Astrocyte of the spinal cord (primary cell): ENCODE measurements at places on chromosomes 5 and 9.
A peak's percentile ranks its signal among the peaks of the same experiment; 100 is the strongest.

- DNase-seq = no peak
Observed at GRCh38 chr9:127444283-127444920, 6.8 kb downstream of the RPL12 start.

GRCh38 chr9:94222870-94223269 lies 36.2 kb upstream of the ZNF169 start:
- no peak for DNase-seq

- peak; percentile 90 for DNase-seq
Observed at GRCh38 chr9:96420468-96421219, 2.5 kb upstream of the ZNF367 start.

DNA sequence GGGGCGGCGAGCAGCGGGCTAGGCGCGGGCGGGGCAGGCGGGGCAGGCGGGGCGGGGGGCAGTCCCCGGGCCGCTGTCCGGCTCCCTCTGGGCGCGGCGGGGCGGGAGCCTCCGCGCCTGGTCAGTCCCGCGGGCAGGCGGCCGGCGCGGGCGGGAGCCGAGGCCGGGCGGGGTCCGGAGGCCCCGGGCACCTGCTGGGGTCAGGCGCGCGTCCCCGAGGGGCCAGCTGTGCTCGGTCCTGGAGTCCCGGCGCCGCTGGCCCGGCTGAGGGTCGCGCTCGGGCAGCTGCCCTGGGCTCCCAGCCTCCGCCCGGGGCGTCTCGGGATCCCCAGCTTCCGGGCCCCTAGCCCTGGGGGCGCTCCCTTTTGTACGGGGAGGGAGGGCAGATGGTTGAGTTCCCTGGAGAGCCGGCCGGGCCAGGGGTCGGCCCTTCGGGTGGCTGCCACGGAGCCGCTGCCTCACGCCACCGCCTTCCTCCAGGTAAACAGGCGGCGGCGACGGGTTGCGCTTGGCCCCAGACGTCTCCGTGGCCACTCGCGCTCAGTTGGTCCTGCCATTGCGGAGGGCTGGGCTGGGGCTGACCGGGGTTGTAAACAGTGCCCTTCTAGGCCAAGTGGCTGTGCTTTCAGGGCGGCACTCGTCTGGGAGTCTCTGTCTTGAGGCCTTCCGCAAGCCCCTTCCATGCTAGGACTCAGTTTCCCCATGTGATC lies 473 bp downstream of the ZBTB34 start:
- DNase-seq = no peak

DNA sequence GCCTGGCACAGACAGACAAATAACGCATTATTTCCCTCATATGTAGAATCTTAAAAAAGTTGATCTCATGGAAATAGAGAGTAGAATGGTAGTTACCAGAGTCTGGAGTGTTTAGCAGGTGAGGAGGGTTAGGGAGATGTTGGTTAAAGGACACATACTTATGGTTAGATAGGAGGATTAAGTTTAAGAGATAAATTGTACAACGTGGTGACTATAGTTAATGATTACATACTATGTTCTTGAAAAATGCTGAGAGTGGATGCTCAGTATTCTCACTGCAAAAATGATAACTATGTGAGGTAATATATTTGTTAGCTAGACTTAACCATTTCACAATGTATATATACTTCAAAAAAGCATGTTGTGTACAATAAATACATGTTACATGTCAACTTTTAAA lies 38.0 kb downstream of the CERT1 start:
- DNase-seq = no peak

- DNase-seq = no peak
Observed at GRCh38 chr5:91052977-91053740, 330.0 kb downstream of the ARRDC3 start.

DNA sequence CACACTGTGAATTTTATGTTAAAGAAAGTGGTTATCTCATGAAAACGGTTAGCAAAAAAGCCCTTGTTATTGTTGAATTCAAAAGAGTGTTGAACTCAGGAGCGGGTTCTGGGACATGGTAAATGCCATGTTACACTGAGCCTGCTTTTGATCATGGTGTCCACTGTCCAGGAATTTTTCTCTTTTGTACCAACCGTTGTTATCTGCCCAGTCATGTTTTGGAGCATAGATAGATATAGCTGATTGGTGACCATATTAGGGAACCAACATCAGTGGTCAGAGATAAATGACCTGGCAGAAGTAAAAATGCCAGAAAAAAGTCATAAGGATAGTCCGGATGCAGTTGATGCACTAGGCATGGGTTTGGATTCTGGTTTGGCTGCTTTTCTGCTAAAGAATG lies 29.3 kb downstream of the DOCK2 start:
- no peak for DNase-seq

DNA sequence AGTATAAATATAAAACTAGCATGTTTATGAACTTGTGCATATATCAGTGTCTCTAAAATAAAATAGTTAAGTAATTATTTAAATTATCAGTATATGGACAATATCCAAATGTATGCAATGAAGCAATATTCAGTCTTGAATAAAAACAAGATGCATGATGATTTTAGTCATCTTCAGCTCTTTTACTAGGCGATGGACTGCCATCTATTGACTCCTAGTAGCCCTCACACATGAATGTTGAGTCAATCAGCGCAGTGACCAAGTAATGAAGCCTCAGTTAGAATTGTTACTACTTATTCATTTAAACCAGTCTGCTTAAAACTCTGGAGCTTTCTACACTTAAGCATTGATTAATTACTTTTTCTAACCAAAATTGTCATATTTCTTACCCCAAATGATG lies 92.9 kb upstream of the GRHPR start:
- DNase-seq = peak; percentile 37

GRCh38 chr9:90102292-90102901 lies 497.6 kb downstream of the GADD45G start:
- DNase-seq = peak; percentile 86

- peak; percentile 80 for DNase-seq
Observed at GRCh38 chr5:82885627-82886389, 191.4 kb downstream of the TMEM167A start.

DNA sequence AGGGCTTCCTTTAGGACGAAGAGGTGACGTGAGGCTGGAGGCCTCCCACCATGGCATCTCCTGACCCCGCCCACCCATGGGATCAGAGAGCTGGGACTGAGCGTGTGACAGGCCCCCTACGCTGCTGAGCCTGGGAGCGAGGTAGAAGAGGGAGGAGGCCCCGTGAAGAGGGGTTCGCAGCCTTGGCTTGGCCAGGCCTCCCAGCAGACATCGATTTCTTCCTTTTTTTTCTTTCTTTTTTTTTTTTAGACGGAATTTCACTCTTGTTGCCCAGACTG lies 39.5 kb downstream of the PTGES start:
- DNase-seq = no peak

DNA sequence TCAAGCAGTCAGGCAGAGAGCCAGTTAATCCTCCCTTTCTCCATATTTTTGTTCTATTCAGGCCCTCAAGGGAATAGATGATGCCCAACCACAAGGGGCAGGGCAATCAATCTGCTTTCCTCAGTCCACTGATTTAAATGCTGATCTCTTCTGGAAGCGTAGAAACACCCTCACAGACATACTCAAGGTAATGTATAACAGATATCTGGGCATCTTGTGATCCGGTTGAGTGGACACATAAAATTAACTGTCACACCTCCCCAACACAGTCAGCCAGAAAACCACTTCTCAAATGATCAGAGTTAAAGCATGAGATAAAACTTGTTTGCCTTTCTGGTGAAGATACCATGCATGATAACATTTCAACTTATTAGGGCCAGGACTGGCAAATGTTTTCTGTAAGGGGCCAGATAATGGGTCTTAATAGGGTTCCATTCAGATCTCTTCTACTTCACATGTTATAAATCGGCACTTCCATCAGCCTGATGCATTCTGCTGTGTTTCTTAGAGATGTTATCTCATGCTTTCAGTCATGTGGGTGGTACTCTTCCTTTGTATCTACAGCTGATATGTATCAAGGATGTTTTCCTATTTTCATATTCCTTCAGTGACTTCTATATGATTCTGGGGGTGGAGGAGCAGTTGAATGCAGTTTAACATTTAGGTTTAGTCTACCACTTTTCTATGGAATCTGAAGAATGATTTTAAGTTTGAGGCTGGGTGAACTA lies 58.9 kb upstream of the CNTLN start:
- DNase-seq = no peak
